Ureter (tissue), 1 donor: ENCODE measurements at places on chromosomes 12 and 14. TPM values are rescaled to one million over a fixed set of nuclear protein-coding genes. Genes with fewer than 3 reads are reported as not detected.

The EIF2S3B gene
- total RNA-seq: 0.81 TPM

The KRT72 gene
- not detected for total RNA-seq

The FGF6 gene
- not detected for total RNA-seq

The STYK1 gene
- 13.2 TPM for total RNA-seq

The SYT1 gene
- total RNA-seq: 12.3 TPM

The KLRC4 gene
- 3.4 TPM for total RNA-seq

The CCND2 gene
- total RNA-seq: 108 TPM

The KRT83 gene
- not detected for total RNA-seq

The IFNG-AS1 gene
- total RNA-seq: 0.49 TPM

The CCDC197 gene
- total RNA-seq: not detected

The CD163L1 gene
- total RNA-seq: 1.1 TPM

The GLT8D2 gene
- total RNA-seq: 13.3 TPM

The APEX1 gene
- 169 TPM for total RNA-seq
